ENCODE measurements at places on chromosomes 7 and 10.

GRCh38 chr7:35905555-35905954 is 104.7 kb downstream of the SEPTIN7 start:
- no peak for DNase-seq
- H3K27me3 ChIP-seq, result no peaks in the 10 kb centered on the region
- H3K27ac ChIP-seq, result no peak overlapping the region
- no peaks in the 10 kb centered on the region for H3K4me1 ChIP-seq
- H3K4me3 ChIP-seq, result no peak overlapping the region

GRCh38 chr10:19426034-19426433 is 377.4 kb downstream of the MALRD1 start:
- H3K36me3 ChIP-seq, result no peaks in the 10 kb centered on the region
- H3K27ac ChIP-seq, result no peak overlapping the region
- no peak for DNase-seq
- no peaks in the 10 kb centered on the region for H3K27me3 ChIP-seq
- H3K4me3 ChIP-seq, result no peak overlapping the region

GRCh38 chr10:79020015-79020491 is 48.7 kb upstream of the ZMIZ1 start:
- H3K4me1 ChIP-seq, result no peaks in the 10 kb centered on the region
- no peaks in the 10 kb centered on the region for H3K36me3 ChIP-seq
- DNase-seq, result no peak
- H3K4me3 ChIP-seq, result no peak overlapping the region
- no peak overlapping the region for H3K27ac ChIP-seq

DNA sequence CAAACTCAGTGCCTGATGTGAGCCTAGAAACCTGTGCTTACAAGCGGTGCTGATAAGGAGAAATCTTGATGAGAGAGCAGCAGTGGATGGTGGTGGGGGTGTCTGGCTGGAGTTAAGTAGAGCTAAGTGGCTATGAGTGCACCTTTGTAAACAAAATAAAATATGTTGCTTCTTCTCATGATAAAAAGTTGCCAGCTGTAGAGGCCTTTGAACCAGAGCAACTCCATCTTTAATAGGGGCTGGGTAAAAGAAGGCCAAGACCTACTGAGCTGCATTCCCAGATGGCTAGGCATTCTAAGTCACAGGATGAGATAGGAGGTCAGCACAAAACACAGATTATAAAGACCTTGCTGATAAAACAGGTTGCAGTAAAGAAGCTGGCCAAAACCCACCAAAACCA is 107.6 kb upstream of the FAM3C start:
- no peaks in the 10 kb centered on the region for H3K36me3 ChIP-seq
- no peak for DNase-seq
- H3K4me1 ChIP-seq, result no peaks in the 10 kb centered on the region

- no peak overlapping the region for H3K4me3 ChIP-seq
- H3K36me3 ChIP-seq, result no peaks in the 10 kb centered on the region
- H3K4me1 ChIP-seq, result no peaks in the 10 kb centered on the region
- no peak overlapping the region for H3K27ac ChIP-seq
These were observed 176.9 kb upstream of the ZWINT start for GRCh38 chr10:56537984-56538383.
